ENCODE measurements at places on chromosomes 6 and 20. TPM values are rescaled to one million over a fixed set of nuclear protein-coding genes. Genes with fewer than 3 reads are reported as not detected.

The ERVFRD-1 gene
- 0.05 TPM for polyA plus RNA-seq

The RIPOR2 gene
- 0.16 TPM for polyA plus RNA-seq

The TEAD3 gene
- 6.7 TPM for polyA plus RNA-seq

The CLVS2 gene
- polyA plus RNA-seq = not detected

The OR2J3 gene
- polyA plus RNA-seq = not detected

The METTL24 gene
- polyA plus RNA-seq = not detected

The TMC2 gene
- polyA plus RNA-seq = not detected

The SNPH gene
- polyA plus RNA-seq = 2.8 TPM

The RUNX2 gene
- 0.30 TPM for polyA plus RNA-seq

The DYNLT2 gene
- 7.2 TPM for polyA plus RNA-seq

The ZNF165 gene
- 1.2 TPM for polyA plus RNA-seq

The PDSS2 gene
- polyA plus RNA-seq = 9.9 TPM

The C6orf15 gene
- polyA plus RNA-seq = not detected

The TMEM217 gene
- polyA plus RNA-seq = 2.8 TPM

The SNRNP48 gene
- polyA plus RNA-seq = 19.2 TPM

The MCHR2 gene
- not detected for polyA plus RNA-seq

The PSORS1C1 gene
- not detected for polyA plus RNA-seq

The SDC4 gene
- polyA plus RNA-seq = 6.7 TPM

The HTR1E gene
- polyA plus RNA-seq = not detected

The FAM83C gene
- polyA plus RNA-seq = not detected

The NELFCD gene
- 121 TPM for polyA plus RNA-seq

The TFEB gene
- polyA plus RNA-seq = 1.8 TPM

The VWA7 gene
- polyA plus RNA-seq = 3.0 TPM

The HLA-C gene
- 2.4 TPM for polyA plus RNA-seq

The ZC2HC1B gene
- not detected for polyA plus RNA-seq

The HDGFL1 gene
- 0.43 TPM for polyA plus RNA-seq

The CPNE5 gene
- not detected for polyA plus RNA-seq

The ZSWIM1 gene
- polyA plus RNA-seq = 7.0 TPM

Data from K562 (cell line).